ENCODE measurements at places on chromosomes 1 and 21. TPM values are rescaled to one million over a fixed set of nuclear protein-coding genes. Genes with fewer than 3 reads are reported as not detected.

- DNase-seq, result no peak
These were observed 12.7 kb downstream of the C1QB start for GRCh38 chr1:22665752-22666151.

- DNase-seq, result no peak
These were observed 24.0 kb upstream of the CDK18 start for GRCh38 chr1:205480349-205480985.

- DNase-seq, result no peak
These were observed 29.0 kb downstream of the NEK7 start for GRCh38 chr1:198185759-198186158.

GRCh38 chr1:25126562-25126961 lies 105.7 kb downstream of the SYF2 start:
- no peak for DNase-seq

GRCh38 chr1:66397192-66397591 lies 136.8 kb upstream of the SGIP1 start:
- no peak for DNase-seq

- DNase-seq, result no peak
These were observed 6.7 kb downstream of the TAF1A start for GRCh38 chr1:222583079-222583478.

DNA sequence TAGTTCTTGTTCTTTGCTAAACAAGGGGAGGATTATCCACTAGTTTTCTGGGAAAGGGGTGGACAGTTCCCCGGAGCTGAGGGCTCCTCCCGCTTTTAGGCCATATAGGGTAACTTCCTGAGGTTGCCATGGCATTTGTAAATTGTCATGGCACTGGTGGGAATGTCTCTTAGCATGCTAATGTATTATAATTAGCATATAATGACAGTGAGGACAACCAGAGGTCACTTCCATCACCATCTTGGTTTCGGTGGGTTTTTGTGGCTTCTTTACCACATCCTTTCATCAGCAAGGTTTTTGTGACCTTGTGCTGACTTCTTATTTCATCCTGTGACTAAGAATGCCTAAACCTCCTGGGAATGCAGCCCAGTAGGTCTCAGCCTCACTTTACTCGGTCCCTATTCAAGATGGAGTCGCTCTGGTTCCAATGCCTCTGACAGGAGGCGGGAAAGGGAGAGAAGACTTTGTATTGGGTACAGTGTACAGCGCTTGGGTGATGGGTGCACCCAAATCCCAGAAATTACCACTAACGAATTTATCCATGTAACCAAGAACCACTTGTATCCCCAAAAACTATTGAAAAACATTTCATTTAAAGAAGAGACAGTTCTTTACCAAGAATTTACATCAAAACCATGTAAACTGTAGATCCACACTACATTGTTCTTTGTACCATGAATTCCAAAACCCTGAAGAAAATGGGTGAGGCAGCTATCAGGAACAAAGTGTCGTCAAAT lies 8.7 kb upstream of the SLC2A5 start:
- DNase-seq, result no peak

DNA sequence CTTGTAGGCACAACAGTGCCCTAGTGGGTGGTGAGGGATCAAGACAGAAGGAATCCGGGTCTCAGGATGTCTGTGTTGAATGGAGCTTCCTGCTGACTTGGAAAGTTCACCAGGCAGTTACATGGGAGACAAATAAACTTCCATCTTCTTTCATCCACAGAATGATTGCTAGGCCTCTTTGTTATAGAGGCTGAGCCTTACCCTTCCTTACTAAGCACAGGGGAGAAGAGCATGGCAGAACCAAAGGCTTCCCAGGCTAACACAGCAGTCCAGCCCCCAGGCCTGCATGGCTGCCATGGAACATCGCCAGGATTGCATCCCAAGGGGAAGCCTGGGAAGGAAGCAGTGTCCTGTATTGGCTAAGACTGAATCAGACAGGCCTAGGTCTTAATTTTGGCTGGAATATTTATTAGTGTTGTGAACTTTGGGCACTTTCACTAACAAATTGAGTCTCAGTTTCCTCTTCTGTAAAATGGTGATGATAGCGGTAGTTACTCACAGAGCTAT lies 18.7 kb downstream of the HEYL start:
- DNase-seq, result no peak

GRCh38 chr1:186828611-186829454 lies at the start of gene PLA2G4A:
Gene PLA2G4A (plus strand): TSS chr1:186828949. CDS start chr1:186854355, 25,406 bp downstream.
- peak; percentile 81 for DNase-seq

Gene FCGR3B
- polyA plus RNA-seq, result not detected

Gene C2CD2
- polyA plus RNA-seq, result 8.9 TPM

DNA sequence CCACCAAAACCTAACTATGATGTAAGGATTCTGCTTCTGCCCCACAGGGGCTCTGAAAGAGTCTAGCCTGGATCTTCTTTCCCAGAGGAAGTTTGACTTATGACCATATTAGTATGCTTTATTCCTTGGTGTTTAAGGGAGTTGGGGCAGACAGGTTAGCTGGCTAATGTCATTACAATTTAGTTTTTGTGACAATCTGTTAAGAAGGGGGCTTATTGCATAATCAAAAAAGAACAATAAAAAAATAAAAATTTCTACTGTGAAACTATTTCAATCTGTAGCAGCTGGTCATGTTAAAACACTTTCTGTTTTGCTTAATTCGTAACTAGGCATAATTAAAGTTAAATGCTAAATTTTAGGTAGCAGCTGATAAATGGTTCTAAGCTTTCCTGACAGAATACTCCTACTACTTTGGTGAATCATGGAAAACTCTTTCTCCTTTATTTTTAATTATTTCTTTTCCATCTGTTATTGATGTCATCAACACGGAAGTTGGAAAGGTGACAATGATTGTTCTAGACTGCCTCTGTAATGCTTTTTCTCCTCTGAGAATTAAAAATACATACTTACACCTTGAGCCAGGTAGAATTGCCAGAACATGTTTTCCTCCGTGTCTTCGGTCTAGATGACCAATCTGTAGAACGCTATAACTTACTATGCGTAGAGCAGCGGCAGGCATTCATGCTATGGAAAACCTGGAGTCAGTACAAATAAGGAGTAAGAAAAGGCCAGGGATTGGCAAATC lies 18.6 kb downstream of the DYRK3 start:
- no peak for DNase-seq

- peak; percentile 63 for DNase-seq
These were observed 19.2 kb upstream of the CDK18 start for GRCh38 chr1:205484985-205485967.

- DNase-seq, result no peak
These were observed 19.9 kb downstream of the NIBAN1 start for GRCh38 chr1:184954232-184954995.

- no peak for DNase-seq
These were observed 50.2 kb upstream of the RUNX1 start for GRCh38 chr21:35099310-35099709.

- no peak for DNase-seq
These were observed 3.0 kb upstream of the TMEM54 start for GRCh38 chr1:32903991-32904785.

Gene HDAC1
- 43.7 TPM for polyA plus RNA-seq
